Activated naive CD8-positive, alpha-beta T cell treated with anti-CD3 and anti-CD28 coated beads for 36 hours (primary cell): ENCODE measurements at places on chromosomes 7 and 10. TPM values are rescaled to one million over a fixed set of nuclear protein-coding genes. Genes with fewer than 3 reads are reported as not detected.

Gene PRF1
- 46.9 TPM for total RNA-seq

DNA sequence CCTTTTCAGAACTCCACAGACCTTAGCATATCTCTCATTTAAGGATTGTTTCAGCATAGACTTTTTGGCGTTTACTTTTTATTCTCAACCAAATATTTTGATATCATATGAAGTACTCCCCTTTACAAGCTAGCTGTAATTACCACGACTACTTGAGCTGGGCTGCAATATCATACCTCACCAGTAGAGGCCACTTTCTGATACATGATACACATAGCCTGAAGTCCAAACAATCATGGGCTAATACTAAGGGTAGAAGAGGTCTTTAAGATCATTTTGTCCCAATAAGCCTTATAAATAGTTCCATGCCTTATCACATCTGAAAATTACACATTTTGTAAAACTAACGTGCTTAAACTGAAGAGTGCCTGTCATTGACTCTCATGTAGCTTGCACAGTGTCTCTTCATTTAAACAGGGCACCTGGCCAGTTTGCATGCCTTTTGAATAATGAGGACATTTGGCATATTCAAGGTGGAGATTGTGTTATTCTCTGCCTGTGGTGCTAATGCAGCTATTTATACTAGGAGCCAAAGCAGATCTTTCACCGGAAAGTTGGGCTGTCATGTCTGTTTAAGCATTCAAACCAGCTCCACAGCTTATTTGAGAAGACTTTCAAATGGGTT, 403.7 kb upstream of the ZMIZ1 start:
- H3K27ac ChIP-seq, result no peak overlapping the region
- H3K4me3 ChIP-seq, result no peak overlapping the region
- no peak for DNase-seq
- H3K27me3 ChIP-seq, result peaks cover 51% of the 10 kb centered on the region

DNA sequence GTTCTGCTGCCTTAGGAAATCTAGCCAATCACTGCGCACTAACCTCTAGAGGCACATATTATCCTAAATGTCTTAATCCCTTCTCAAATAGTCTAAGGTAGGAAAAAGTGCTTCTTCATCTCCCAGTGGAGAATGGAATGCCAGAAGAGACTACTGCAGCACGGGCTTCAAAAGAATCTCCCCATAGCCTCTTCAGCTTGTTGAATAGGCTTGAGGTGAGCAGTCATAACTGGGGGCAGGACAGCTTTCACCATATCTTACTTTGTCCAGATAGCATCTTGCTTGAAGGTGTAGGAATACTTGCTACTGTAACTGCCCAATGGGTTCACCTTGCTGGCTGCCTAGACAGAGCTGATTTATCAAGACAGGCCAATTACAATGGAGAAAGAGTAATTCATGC, 88.8 kb downstream of the MBL2 start:
- H3K27me3 ChIP-seq, result no peaks in the 10 kb centered on the region
- no peak overlapping the region for H3K4me3 ChIP-seq
- no peak for DNase-seq
- H3K36me3 ChIP-seq, result no peaks in the 10 kb centered on the region
- no peaks in the 10 kb centered on the region for H3K4me1 ChIP-seq
- no peak overlapping the region for H3K27ac ChIP-seq

DNA sequence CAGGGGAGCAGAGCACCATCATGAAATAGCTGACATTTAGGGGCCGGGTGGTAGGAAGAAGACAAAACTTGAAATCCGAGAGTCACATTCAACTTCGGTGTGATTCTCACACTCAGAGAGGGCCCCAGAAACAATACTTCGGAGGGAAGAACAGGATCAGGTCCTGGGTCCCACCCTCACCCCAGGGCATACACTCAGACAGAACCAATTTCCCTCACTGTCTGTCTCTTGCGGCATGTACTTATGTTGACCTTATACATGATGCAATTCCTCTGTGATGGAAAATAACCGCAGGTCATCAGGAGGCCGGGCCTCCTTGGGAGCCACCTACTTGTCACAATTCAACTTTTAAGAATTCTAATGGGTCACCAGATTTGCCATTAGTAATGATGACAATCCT, 26.3 kb upstream of the HMX3 start:
- no peak overlapping the region for H3K27ac ChIP-seq
- H3K36me3 ChIP-seq, result no peaks in the 10 kb centered on the region
- no peaks in the 10 kb centered on the region for H3K4me1 ChIP-seq
- DNase-seq, result no peak
- H3K4me3 ChIP-seq, result no peak overlapping the region

DNA sequence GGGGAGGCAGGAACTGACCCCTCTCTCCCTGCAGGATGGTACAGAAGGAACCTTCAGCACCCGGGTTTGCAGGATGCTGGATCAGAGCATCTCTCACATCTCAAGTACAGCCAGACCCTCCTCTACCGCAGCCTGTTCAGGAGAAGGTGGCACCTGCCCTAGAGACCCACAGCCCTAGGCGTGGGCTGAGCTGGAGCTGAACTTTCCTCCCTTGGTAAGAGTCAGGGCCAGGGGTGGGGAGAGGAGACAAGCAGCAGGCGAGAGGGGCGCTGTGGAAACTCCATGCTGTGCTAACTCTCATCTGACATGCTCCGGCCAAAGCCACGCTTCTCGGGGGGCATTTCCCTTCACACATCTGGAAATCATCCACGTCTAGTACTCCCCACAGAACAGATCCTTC, 154.4 kb downstream of the DIP2C start:
- no peak for DNase-seq
- peaks cover 43% of the 10 kb centered on the region for H3K27me3 ChIP-seq
- no peak overlapping the region for H3K4me3 ChIP-seq
- H3K27ac ChIP-seq, result no peak overlapping the region

DNA sequence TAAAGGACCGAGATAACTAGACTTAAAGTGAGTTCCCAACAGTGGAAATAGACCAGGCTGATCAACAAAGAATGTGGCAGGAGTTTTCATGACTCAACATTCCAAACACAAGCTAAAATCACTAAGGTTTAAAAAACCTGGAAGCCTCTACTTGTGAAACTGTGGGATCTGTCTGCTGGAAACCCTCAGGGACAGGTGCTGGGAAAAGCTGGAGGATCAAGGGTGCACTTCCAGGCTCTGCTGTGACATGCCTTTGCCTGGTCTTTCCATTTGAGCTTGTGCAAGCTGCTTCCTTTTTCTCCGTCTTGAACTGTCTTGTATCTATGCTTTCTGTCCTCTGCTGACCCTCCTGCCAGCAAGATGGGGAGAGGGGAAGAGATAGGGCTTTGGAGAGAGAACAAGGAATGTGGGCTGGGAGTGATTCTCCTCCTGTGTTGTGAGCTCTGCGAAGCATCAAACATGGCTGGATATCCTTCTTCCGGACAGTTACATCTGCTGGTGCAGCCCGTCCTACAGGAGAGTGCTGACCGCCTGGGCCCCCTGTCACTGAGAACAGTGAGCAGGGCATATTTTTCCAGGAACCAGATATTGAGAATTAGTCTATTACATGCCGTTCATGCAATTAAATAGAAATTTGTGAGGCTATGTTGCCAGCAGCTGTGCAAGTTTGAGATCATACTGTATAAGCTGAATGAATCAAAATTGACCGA, 25.5 kb downstream of the ARHGAP22 start:
- no peak overlapping the region for H3K4me3 ChIP-seq
- DNase-seq, result no peak
- no peaks in the 10 kb centered on the region for H3K4me1 ChIP-seq
